H1 (cell line): ENCODE measurements at places on chromosomes 6 and 20.

- H3K27me3 ChIP-seq, result no peaks in the 10 kb centered on the region; the same call in 1 of the 2 replicates
- DNase-seq, result no peak
- no peaks in the 10 kb centered on the region for H3K4me1 ChIP-seq
- no peaks in the 10 kb centered on the region for H3K36me3 ChIP-seq
- H3K4me3 ChIP-seq, result no peak overlapping the region
- H3K27ac ChIP-seq, result no peak overlapping the region
Measured at GRCh38 chr6:35167505-35167904, 26.4 kb upstream of the TCP11 start.

- H3K4me1 ChIP-seq, result no peaks in the 10 kb centered on the region
- no peak overlapping the region for H3K27ac ChIP-seq
- no peaks in the 10 kb centered on the region for H3K36me3 ChIP-seq
- DNase-seq, result no peak
- H3K27me3 ChIP-seq, result no peaks in the 10 kb centered on the region
- no peak overlapping the region for H3K4me3 ChIP-seq
Measured at GRCh38 chr20:11193241-11193640, 519.4 kb upstream of the JAG1 start.

GRCh38 chr6:75135450-75135849 lies 70.4 kb downstream of the COL12A1 start:
- no peaks in the 10 kb centered on the region for H3K27me3 ChIP-seq
- H3K36me3 ChIP-seq, result no peaks in the 10 kb centered on the region
- H3K27ac ChIP-seq, result no peak overlapping the region
- no peaks in the 10 kb centered on the region for H3K4me1 ChIP-seq
- no peak overlapping the region for H3K4me3 ChIP-seq

DNA sequence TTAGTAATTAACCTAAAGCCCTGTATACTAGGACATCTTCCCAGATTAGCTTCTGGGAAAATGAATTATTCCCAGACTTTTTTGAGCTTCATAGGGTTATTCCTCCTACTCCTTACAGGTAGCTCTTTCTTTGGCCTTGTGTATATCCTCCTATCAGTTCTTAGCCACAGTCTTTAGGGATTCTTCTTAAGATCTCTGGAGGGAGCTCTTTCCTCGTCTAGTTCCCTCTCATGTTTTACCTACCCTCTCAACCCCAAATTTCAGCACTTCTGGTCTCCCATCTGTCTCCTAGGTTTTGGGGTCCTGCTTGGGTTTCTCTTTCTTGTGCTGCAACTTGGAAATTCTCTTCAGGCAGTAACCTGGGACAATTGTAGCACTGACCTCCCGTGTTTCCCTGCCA lies 46.4 kb upstream of the SLC35B3 start:
- H3K4me1 ChIP-seq, result no peaks in the 10 kb centered on the region
- no peak overlapping the region for H3K27ac ChIP-seq
- no peak overlapping the region for H3K4me3 ChIP-seq
- no peaks in the 10 kb centered on the region for H3K36me3 ChIP-seq
- no peak for DNase-seq

GRCh38 chr6:436308-437036 lies 44.9 kb downstream of the IRF4 start:
- H3K4me1 ChIP-seq, result no peaks in the 10 kb centered on the region
- no peak for DNase-seq
- no peak overlapping the region for H3K4me3 ChIP-seq
- peaks cover 2% of the 10 kb centered on the region; the same call in 1 of the 2 replicates for H3K27me3 ChIP-seq
- H3K36me3 ChIP-seq, result no peaks in the 10 kb centered on the region

DNA sequence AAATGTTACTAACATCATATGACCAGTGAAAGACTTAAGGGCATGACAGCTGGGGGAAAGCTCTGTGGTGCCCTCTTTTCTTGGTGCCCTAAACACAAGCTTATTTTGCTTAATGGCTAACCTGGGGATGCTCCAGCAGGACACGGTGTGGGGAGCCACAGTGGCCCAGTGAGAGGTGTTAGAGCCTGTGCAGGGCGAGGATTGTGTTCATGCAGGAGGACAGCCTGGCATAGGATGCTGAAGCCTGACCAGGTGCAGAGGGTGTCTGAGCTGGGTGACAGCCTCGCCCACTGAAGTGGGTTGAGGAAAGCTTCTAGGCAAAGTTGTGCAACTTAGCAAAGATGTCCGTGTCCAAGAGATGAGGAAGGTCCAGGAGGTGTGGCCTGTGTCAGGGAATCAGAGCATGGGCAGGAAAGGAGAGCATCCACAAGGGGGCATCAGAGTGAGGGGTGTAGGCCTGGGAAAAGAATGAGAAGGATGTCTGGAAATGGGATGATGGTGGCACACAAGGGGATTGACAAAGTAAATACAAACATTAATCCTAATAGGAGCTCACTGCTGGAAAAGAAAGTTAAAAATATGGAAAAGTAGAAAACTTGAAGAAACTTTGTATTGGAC lies 33.9 kb downstream of the SLC17A4 start:
- H3K27me3 ChIP-seq, result no peaks in the 10 kb centered on the region
- no peak overlapping the region for H3K4me3 ChIP-seq
- no peaks in the 10 kb centered on the region for H3K4me1 ChIP-seq
- peak; percentile 23 for DNase-seq
- H3K36me3 ChIP-seq, result no peaks in the 10 kb centered on the region

DNA sequence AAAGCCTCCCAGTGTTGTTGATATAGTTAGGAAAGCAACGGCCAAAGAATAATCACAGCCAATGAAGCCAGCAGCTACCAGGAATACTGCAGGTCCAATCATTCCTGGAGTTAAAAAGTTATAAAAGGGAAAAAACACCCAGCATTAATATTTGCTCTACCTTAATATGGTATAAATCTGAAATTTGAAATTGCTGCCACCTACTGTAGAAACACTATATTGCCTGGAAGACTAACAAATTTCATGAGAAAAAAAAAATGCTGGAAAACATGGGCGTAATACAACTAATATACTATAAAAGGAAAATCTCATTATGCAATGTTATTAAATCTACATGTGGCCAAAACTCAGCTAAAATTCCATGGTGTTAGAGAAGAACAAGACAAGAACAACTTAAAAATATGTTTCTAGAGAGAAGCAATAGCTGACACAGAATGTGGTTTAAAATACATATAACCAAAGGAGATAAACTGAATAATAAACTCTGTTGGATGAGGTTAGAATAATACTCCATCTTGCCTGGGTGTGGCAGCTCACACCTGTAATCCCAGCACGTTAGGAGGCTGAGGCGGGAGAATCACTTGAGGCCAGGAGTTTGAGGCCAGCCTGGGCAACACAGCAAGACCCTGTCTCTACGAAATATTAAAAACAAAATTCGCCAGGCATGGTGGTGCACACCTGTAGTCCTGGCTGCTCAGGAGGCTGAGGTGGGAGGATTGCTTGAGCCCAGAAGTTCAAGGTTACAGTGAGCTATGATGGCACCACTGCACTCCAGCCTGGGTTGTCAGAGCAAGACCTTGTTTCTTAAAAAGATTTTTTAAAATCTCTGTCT lies 43.1 kb downstream of the SLC17A5 start:
- H3K36me3 ChIP-seq, result peaks cover 8% of the 10 kb centered on the region; the same call in 1 of the 2 replicates
- no peak overlapping the region for H3K4me3 ChIP-seq
- H3K4me1 ChIP-seq, result no peaks in the 10 kb centered on the region
- no peak overlapping the region for H3K27ac ChIP-seq

GRCh38 chr20:63155266-63156165 lies 60.4 kb downstream of the YTHDF1 start:
- no peaks in the 10 kb centered on the region for H3K4me1 ChIP-seq
- H3K4me3 ChIP-seq, result no peak overlapping the region
- peaks cover 2% of the 10 kb centered on the region; the same call in 1 of the 2 replicates for H3K27me3 ChIP-seq
- H3K27ac ChIP-seq, result no peak overlapping the region
- DNase-seq, result no peak

DNA sequence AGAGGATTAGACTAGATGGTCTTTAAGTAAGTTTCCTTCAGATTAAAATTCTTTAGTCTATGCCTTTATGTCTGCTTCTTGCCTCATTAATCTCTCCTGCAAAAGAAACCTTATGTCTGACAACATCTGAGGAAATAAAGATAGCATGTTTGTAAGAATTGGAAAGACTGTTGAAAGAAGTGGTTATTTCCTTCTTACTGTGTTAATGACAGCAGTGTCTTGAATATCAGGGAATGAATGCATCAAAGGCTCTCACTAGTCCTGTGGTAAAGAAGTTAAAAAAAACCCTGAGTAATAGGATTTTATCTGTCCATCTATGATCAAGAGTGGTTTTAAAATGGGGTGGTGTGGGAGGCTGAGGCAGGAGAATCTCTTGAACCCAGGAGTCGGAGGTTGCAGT lies 302.0 kb downstream of the PRL start:
- peaks cover 4% of the 10 kb centered on the region for H3K4me1 ChIP-seq
- H3K4me3 ChIP-seq, result no peak overlapping the region
- H3K36me3 ChIP-seq, result no peaks in the 10 kb centered on the region
- no peak overlapping the region for H3K27ac ChIP-seq
- no peaks in the 10 kb centered on the region for H3K27me3 ChIP-seq

GRCh38 chr20:60043435-60043834 lies 85.2 kb downstream of the CDH26 start:
- no peak overlapping the region for H3K4me3 ChIP-seq
- H3K4me1 ChIP-seq, result no peaks in the 10 kb centered on the region
- no peaks in the 10 kb centered on the region for H3K36me3 ChIP-seq
- H3K27me3 ChIP-seq, result no peaks in the 10 kb centered on the region
- no peak overlapping the region for H3K27ac ChIP-seq
- DNase-seq, result no peak

GRCh38 chr6:128235556-128235955 lies 284.8 kb downstream of the PTPRK start:
- no peak overlapping the region for H3K4me3 ChIP-seq
- no peak overlapping the region for H3K27ac ChIP-seq
- DNase-seq, result no peak

DNA sequence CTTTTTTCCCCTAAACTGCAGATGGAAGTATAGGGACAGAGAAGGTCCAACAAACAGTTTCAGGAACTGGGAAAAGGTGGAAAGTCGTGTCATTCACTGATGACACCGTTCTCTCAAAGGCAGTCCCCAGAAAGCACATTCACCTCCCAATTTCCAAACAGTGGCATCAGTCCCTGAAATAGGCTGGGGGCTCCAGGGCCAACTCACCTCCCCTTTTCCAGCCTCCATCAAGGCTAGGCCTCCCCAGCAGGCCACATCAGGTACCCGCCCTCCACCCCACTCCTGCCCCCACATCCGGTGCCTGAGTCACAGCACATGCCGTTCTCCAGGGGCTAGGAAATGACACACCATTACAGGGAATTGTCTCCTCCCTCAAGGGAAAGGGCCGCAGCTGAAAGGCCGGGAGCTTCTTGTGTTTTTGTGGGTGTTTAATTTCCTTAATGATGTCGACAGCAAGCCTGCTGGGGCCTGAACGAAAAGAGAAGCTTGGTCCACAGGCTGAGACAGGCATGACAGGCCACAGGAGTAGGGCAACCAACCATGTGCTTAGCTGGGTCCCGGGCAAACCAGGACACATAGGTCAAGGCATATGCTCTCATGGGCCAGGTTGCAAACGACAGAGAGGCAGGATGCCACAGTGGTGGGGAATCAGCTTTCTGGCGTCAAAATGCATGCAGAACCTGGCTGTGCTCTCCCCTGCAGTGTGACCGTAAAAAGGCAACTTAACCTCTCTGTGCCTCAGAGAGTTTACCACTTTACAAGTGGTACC lies 39.2 kb downstream of the ZMYND8 start:
- DNase-seq, result no peak
- H3K27me3 ChIP-seq, result no peaks in the 10 kb centered on the region
- H3K4me3 ChIP-seq, result no peak overlapping the region
- H3K4me1 ChIP-seq, result peaks cover 56% of the 10 kb centered on the region
- no peaks in the 10 kb centered on the region for H3K36me3 ChIP-seq

- H3K4me1 ChIP-seq, result no peaks in the 10 kb centered on the region
- DNase-seq, result no peak
- no peaks in the 10 kb centered on the region for H3K36me3 ChIP-seq
- no peak overlapping the region for H3K4me3 ChIP-seq
Measured at GRCh38 chr6:13484138-13484708, 3.2 kb downstream of the GFOD1 start.

GRCh38 chr6:35562060-35562459 lies 49.4 kb upstream of the TULP1 start:
- peaks cover 4% of the 10 kb centered on the region; the same call in 1 of the 2 replicates for H3K4me1 ChIP-seq
- no peak for DNase-seq
- H3K27ac ChIP-seq, result no peak overlapping the region
- H3K4me3 ChIP-seq, result no peak overlapping the region

DNA sequence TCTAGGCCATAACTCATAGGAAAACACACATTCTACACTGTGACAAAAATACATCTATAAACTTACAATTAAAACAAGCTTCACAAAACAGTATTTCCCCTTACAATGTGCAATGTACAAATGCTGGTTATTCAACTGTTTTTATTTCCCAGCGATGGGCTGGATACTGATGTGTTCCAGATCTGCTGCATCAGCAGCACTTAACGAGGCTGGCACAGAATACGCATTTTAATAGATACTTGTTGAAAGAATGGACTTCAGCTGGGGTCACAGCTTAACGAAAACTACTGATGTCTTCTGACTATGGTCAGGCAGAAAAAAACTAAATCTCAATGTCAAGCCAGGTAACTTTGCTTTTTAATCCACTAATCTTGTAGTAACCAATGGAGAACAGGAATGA lies 70.9 kb downstream of the B4GALT5 start:
- H3K4me1 ChIP-seq, result no peaks in the 10 kb centered on the region
- no peaks in the 10 kb centered on the region for H3K27me3 ChIP-seq
